Cardiac fibroblast (primary cell): ENCODE measurements at places on chromosomes 2 and 18.

- DNase-seq, result no peak
These were observed 1025.3 kb upstream of the CNTNAP5 start for GRCh38 chr2:122999821-123000220.

DNA sequence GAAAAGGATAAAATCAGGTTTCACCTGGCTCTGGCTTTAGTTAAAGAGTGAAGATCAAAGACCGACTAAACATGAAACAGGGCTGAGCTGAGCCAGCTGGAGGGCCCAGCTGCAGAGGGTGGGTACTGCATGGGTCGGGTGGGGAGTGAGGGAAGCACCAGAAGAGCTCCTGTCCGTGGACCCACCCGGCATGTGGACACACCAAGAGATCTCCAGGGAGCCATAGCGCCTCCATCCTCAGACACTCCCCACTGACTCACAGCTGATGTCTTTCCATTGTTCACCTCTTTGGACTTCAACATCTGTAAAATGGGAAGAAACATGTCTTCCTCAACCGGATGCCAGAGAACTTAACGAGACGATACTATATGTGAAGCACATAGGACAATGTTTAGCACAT lies 178.3 kb upstream of the KLHL29 start:
- DNase-seq, result no peak

DNA sequence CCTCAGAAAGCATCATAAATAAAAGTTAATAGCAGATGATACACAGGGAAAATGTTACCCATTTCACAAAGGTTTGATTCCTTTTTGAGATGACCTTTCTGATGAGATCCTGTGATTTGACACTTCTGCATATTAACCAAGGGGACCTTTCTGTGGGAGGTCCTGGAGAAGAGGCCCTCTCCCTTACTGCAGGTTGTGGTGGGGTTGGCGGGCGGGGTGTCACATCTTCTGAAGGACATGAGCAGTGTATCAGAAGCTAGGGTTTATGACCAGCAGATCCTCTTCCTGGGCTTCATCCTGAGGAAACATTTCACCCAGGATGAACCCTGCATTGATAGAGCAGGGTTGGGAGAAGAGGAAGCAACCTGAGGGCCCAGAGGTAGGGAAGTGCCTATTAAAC lies 37.2 kb upstream of the SCLY start:
- DNase-seq, result no peak

DNA sequence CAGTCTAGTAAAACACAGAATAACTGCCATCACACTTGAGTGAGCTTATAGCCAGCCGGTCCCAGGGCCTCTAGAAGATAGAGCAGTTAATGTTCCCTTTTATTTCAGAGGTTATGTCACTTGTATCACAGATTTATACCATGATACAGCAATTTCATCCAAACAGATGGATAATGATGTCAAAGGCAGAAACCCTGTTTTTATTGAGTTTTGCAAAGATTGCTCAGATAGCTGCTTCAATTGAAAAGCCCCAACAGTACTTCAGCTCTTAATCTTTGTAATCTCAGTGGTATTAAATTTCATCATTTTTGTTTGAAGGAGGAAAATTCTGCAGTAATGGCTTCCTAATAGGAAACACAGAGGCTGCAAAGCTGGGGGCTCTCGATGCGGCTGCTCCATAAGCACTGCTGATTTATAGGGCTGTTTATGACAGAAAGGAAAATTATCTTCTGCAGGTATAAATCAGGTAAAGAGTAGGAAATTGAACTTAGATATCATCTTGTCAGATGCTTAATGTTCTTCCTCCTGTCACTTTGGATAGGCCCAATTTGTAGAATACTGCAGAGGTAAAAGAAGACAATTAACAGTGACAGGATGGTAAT lies 112.3 kb downstream of the LNPK start:
- no peak for DNase-seq

- DNase-seq, result peak; percentile 18
These were observed 154.9 kb upstream of the KYNU start for GRCh38 chr2:142722569-142722968.
